ENCODE measurements at places on chromosomes 6 and 20.

DNA sequence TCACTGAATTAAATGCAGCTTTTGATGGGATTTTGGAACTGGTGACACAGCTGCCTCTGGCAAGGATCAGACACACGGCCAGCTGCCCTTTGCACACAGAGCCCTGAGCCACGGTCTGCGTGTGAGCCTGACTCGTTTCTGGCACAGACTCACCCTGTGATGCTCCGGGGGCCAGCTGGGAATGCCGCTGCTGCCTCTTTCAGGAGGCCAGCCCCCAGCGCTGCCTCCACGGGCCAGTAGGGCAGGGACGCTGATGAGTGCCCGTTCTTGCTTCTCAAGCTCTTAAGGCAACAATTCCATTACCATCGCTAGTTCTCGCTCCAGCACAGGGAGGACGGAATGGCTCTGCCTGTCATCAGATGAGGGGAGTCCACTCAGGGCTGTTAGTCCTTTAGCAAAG is 61.6 kb downstream of the IRF4 start:
- DNase-seq, result no peak

GRCh38 chr6:118269659-118270058 is 278.4 kb upstream of the PLN start:
- no peak for DNase-seq

- DNase-seq, result no peak
These were observed 23.4 kb downstream of the MEP1A start for GRCh38 chr6:46816626-46817025.

- no peak for DNase-seq
These were observed 108.9 kb downstream of the VEGFA start for GRCh38 chr6:43878823-43879495.

DNA sequence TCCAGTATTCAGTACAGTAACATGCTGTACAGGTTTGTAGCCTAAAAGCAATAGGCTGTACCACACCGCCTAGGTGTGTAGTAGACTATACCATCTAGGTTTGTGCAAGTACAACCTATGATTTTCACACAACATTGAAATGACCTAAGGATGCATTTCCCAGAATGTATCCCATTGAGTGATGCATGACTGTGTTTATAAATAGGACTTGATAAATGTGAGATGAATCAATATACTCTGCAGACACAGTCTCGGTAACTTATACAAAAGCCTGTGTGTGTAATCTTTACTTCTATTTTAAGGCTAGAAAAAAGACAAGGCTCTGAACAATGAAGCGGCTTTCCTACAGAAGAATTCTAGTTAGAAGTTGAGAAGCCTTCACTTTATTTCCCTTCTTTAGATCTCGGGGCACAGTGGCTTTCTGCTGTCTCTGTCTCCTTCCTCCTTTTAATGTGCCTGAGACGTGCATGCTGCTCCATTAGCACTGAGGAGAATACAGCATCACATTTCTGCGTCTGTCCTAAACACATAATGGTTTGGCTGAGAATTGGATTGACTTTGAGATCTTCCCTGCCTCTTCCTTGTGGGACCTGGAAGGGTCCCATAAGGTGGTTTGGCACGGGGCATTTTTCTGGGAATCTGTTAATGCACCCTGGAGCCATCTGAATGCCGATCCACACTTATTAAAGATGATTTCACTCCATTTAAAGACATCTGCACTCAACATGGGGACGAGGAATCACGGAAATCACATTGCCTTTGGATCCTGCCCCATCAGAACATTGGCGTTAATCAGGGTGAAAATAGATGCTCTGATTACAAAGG is 112.5 kb downstream of the SCML4 start:
- DNase-seq, result no peak

GRCh38 chr20:46012921-46013320 is 4.2 kb downstream of the MMP9 start:
- no peak for DNase-seq

- no peak for DNase-seq
These were observed 35.9 kb downstream of the ANKRD60 start for GRCh38 chr20:58192567-58192966.

DNA sequence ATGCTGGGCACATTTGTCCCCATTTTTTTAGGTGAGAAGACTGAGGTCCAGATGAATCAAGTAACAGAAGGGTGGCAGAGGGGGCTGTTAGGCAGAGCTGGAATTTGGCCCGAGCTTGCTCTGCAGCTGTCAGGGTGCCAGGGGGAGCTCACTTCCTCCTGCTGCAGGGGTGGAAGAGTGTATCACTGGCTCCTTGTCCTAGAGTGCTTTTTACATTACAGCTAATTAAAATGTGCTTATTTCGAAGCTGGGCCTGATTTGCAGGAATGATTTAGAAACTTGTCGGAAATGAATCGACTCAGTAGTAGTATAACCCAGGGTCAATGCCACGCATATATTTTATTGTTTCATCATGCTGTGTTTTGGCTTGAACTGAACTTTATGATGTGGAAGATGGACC is 11.1 kb downstream of the TOX2 start:
- no peak for DNase-seq

GRCh38 chr6:30035784-30036183 is 25.3 kb upstream of the POLR1H start:
- DNase-seq, result no peak

DNA sequence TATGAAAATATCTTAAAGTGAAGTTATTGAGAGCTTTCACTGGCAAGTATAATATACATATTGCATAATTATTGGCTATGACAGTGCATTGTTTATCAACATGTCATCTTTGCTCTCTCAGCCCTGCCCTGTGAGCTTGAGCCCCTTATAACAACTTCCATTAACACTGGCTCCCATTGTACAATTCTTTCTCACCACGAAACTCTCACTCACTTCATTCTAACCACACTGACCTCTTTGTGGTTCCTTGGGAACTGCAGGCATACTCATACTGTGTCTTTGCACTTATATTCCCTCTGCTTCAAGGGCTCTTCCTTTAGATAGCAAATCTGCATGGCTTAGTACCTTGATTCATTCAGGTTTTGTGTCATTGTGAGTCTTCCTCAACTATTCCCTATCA is 411.8 kb downstream of the CDKAL1 start:
- DNase-seq, result no peak

All from smooth muscle cell of the brain vasculature (primary cell).